ENCODE measurements at places on chromosomes 11 and 22.

- DNase-seq, result no peak
These were observed 12.5 kb downstream of the CREB3L1 start for GRCh38 chr11:46290011-46290410.

DNA sequence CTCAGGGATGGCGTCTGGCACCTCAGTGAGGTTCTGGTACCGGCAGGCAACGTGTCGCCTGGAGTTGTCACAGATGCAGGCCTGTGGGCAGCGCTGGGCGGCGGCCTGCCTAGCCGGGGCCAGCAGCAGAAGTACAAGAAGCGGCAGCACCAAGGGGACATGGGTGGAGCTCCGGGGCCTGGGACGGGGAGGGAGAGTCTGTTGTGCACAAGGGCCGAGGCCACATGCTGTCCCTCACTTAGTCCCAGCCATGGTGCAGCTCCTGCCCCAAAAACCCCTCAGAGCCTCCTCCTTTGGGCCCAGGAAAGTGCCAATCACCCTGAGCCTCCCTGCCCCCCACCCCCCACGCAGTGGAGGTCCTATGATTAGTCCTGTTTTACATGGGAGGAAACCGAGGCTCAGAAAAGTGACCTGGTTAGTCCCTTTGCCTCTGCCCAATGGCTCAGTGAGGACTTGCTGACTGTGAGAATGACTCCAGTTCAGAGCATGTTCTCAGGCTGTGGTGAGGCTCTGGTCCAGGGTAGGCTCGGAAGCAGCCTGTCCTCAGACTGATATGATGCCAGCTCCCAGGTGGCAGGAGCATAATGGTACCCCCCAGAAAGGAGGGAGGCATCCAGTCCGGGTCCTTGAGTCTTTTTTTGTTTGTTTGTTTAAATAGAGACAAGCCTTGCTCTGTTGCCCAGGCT is 1.1 kb downstream of the CHADL start:
- no peak for DNase-seq

- DNase-seq, result no peak
These were observed 16.6 kb upstream of the NTM start for GRCh38 chr11:131353766-131354165.

DNA sequence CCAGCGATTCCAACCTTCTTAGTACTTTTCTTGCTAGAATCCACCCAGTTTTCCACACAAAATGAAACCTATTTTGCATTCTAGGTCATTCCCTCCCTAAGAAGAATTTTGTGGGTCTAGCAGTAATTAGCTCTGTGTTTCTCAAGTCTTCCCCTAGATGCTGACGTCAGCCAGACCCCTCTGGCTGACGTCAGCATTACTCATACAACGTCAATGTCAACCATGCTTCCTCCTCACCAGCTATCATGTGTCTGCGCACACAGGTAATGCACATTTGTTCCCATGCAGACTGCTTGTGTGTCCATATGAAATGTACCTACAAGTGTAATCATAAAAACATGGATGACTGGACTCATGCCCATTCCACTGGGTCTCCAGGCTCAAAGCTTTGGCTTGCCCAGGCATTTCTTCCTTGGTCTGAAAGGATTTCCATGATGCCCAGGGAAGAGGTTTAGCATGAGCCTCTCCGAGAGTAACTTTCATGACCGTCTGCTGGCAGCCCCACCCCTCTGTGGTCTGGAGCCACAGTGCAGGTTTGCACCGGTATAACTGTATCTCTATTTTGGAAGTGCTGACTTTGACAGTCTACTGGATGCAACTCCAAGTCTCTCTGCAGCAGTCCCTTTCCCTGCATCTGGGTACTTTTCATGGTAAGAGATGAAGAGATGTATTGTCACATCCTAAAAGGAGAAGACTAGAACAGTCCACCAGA is 58.6 kb downstream of the DSCAML1 start:
- no peak for DNase-seq

DNA sequence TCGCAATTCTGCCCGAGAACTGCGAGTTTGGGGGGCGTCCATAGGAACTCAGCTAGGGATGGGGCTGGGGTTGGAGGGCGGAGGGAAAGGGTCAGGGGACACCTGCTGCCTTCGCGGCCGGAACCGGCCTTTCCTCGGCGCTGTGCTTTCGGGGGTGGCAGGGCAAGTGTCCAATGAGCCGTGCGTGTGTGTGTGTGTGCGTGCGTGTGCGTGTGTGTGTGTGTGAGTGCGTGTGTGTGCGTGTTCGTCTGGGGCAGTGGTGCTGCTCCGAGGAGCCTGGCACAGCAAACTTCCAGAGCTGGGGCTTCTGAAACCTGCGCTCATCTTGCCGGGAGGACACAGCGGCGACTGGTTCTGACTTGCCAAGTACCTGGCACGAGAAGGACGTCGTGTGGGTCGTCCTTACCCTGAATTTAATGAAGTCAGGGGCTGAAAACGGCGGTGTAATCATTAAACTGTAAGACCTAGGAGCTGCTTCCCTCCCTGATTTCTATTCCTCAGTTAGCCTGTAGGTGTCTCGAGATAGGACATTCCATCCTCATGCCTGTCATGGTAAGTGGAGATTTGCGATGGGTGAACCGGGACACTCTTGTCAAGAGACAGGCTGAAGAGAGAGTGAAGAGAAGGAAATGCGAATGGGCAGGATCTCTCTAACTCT is 27.0 kb upstream of the AMOTL1 start:
- peak; percentile 22 for DNase-seq

GRCh38 chr11:118929501-118930093 is 3.9 kb upstream of the BCL9L start:
- DNase-seq, result peak; percentile 78

GRCh38 chr11:121486054-121486453 is 33.3 kb upstream of the SORL1-AS1 start:
- no peak for DNase-seq

DNA sequence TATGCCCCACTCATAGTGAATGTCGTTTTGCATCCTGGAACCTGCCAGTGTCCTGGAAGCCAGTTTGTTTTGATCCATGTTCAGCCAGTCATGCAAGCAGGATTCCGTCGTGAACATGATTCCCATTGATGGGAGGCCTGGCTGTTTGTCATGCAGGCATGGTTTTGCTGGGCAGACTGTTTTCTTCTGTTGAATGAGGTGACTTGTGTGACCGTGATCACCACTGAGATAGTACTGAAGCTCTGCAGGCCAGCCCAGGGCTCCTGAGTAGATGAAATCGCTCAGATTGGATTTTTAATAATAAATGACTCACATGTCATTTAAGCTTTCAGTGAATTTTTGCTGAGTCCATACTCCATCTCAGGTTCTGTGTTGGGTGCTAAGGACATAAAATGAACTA is 117.8 kb downstream of the PDE2A start:
- DNase-seq, result no peak

GRCh38 chr11:64592656-64593055 is 1.6 kb downstream of the SLC22A12 start:
- DNase-seq, result no peak

- no peak for DNase-seq
These were observed 15.3 kb upstream of the RAB30 start for GRCh38 chr11:83087035-83087434.

DNA sequence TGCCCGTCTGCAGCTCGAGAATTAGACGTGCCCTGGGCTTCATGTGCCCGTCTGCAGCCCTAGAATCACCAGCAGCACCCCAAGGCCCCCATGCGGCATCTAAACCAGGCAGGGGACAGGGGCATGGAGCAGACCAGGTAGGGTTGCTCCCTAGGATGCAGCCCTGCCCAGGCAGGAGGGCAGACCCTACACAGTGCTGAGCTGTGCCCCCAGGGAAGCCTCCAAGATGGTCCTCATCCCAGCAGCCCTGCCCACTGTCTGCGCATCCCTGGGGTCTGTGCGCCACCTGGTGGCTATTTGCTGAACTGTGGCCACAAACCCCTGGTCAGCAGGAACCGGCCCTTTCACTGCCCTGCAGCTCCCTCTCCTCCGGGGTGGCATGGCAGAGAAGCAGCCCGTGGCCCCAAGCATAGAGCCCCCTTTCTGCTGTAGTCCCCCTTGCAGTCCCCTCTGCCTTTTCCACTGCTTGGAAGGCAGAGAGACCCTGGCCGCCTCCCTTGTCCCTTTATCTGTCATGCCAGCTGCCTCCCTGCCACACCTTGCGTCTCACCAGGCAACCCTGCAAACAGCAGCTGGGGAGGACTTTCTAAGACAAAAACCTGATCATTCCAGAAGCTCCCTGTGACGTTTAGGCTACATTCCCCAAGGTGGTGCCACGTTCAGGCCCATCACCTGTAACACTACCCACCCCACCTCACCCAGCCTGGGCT is 86.6 kb downstream of the KCNQ1 start:
- peak; percentile 96 for DNase-seq

- no peak for DNase-seq
These were observed 98.2 kb downstream of the LDLRAD3 start for GRCh38 chr11:36041988-36042611.

GRCh38 chr22:38725900-38726655 is 20.3 kb downstream of the GTPBP1 start:
- no peak for DNase-seq

DNA sequence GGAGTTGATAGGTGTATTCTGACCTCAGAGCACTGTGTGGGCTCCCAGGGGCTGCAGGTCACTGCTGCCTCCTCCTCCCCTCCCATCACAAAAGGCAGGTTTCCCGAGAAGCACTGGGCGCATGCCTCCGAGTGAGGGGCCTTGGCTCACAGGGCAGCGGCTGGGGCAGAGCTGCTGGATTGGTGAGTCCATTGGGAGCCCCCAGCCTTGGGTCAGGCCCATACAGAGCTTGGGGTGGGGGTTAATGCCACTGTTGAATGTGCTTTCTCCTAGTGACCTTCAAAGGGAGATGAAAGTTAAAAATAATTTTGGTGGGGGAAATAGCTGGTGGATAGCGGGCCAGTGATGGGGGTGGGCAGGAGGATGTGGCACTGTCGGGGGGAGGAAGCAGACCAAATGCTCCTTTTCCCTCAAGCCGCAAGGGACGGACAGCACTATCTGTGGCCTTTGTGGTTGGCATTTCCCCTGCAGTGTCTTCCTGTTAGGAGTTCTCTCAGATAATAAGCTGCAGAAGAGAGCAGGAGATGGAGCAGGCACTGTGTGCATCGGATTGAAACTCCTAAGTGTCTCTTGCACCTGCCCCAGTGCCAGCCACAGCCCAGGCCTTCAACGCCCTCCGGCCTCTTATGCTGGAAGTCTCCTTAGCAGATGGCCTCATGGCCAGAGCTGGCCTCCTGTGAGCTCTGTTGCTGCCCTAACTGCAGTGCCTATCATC is 3.2 kb downstream of the TUBA8 start:
- no peak for DNase-seq

DNA sequence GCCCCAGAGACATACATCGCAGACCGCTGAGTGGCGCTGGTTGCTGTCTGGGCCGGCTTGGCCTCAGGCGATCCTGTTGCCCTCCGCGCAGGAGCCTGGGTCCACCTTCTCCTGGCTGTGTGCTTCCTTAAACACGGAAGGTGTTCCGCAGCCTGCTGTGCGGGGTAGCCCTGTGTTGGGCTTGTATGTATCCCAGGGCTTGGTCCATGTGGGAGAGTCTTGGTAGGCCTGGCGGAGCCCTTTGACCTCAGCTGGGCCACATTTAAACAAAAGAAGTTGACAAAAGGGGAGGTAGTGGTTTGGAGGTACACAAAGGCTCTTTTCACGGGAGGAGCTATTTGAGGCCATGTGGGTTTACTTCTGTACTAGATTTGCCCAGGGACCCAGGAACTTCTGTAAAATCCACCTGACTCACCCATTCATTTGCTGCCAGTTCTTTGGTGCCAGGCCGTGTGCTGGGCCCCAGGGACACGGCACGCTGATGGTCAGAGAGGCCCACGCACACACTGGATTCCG is 11.0 kb upstream of the GRAMD4 start:
- no peak for DNase-seq

- no peak for DNase-seq
These were observed 79.4 kb upstream of the NARS2 start for GRCh38 chr11:78654071-78654470.

GRCh38 chr11:120681434-120682331 is 170.1 kb downstream of the GRIK4 start:
- no peak for DNase-seq

DNA sequence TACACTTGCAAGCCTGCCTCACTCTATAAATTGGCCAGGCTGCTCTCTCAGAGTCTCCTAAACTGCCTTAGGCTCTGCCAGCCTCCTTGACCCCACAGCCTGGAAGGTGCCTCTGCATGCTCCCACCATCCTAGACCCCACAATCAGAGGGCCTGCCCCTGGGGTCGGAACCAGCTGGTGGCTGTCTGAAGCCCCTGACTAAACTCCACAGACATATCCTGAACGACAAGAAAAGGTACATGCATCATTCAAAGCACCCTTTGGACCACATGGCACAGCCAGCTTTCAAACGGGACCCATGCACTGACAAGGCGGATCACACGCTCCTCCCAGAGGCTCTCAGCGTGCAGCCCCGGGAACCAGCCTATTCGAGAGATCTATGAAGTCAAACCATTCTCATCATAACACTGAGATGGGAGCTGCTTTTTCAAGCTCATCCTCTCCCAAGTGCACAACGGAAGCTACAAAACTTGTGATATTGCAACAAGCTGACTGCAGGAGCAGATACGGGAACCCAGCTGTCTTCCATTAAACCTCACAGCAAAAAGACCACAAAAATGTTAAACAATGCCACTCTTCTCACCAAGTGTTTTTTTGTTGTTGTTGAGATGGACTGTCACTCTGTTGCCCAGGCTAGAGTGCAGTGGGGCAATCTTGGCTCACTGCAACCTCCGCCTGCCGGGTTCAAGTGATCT is 8.1 kb downstream of the SHANK2 start:
- no peak for DNase-seq

GRCh38 chr11:36248436-36248835 is 40.8 kb downstream of the COMMD9 start:
- no peak for DNase-seq

DNA sequence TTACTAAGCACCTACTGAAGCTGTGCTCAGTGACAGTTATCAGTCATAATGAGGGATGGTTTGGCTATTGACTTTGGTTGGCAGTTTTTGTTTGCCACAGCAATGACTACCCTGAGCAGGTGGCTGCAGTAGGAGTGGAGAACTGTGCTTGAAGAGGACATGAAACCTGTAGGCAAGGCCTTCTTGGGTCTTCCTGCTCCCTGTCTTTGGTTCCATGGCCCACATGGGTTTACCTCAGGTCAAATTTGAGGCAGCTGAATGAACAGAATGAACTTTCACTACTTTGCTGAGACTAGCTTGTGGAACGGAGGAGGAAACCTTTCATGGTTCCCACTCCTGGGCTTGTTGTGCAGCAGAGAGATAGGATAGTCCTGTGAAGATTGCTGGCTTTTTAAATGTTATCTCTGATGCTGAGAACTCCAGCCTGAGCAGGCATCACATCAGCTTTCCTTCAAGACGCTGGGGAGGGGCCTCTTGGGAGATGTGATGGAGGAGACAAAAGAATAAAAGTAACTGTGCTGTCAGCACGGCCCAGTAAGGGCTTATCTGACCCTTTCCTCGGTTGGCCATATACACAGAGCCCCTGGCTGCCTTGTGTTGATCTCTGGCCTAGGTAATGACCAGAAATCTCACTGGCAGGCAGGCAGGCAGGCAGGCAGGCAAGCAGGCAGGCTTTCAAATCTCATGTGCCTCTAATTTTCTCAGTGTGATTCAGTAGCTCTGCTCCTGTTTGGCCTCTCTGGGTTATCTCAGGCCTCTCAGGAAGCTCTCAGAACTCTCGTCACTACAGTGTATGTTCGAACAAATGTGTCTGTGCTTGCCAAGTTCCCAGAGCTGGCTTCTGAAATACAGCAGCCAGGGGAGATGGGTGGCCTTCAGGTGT is 12.0 kb downstream of the STIM1 start:
- DNase-seq, result no peak

Measured in neural crest cell (in vitro differentiated cells).